ENCODE measurements at places on chromosomes 2 and 18. TPM values are rescaled to one million over a fixed set of nuclear protein-coding genes. Genes with fewer than 3 reads are reported as not detected.

GRCh38 chr18:74499633-74500032 lies 3.5 kb downstream of the CNDP2 start:
- peak; percentile 18 for DNase-seq

GRCh38 chr2:82139979-82140611 lies 1835.5 kb upstream of the LRRTM1 start:
- DNase-seq, result no peak

DNA sequence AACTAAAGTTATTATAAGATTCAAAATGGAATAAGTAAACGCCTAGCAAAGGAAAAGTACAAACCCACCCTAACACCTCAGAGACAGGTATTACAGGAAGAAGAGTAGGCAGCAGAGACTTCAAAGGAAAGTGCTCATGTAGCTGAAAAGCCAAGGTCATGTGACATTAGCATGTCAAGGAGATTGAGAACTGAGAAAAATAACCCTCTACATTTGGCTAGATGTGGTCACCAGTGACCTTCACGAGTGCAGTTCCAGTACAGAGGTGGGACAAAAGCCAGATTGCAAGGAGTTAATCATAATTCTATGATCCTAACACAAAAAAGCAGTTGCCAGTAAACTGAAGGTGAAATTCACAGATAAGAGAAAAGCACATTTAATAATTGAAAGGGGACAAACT lies 252.7 kb downstream of the ZEB2 start:
- DNase-seq, result no peak

- no peak for DNase-seq
These were observed 260.5 kb downstream of the CALCRL start for GRCh38 chr2:187187519-187187918.

DNA sequence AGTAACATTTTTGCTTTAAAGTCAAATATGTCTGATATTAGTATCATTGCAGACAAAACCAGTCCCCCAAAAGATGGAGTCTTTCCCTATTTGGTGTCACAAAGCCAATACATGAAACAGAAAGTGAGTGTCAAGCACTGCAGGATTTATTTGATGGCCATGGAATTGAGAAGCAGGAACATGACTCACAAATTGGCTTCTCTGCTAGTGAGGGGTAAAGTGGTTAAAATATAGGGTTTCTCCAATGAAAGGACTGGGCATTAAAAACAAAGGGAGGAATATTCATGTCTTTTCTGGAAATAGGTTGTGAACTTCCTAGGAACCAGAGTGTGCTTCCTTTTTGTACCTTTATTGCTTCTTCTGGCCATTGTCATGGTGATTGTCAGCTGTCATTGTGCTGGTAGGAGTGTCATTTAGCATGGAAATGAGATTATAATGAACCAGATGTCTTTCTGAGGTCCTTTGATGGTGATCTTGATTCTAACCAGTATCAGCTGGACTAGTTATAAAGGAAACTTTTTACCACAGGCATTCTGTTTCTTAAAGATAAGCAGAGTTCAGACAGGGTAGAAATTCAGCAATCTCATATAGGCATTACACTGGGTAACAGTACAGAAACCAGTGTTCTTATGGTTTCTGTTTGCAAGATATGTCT lies 4.1 kb downstream of the REG1B start:
- DNase-seq, result no peak

The DPP10 gene
- not detected for total RNA-seq

The DYNAP gene
- not detected for total RNA-seq

Data from CD4-positive, alpha-beta T cell (primary cell).